NCI-H2081 (cell line): ENCODE measurements at places on chromosomes 7 and 10.

DNA sequence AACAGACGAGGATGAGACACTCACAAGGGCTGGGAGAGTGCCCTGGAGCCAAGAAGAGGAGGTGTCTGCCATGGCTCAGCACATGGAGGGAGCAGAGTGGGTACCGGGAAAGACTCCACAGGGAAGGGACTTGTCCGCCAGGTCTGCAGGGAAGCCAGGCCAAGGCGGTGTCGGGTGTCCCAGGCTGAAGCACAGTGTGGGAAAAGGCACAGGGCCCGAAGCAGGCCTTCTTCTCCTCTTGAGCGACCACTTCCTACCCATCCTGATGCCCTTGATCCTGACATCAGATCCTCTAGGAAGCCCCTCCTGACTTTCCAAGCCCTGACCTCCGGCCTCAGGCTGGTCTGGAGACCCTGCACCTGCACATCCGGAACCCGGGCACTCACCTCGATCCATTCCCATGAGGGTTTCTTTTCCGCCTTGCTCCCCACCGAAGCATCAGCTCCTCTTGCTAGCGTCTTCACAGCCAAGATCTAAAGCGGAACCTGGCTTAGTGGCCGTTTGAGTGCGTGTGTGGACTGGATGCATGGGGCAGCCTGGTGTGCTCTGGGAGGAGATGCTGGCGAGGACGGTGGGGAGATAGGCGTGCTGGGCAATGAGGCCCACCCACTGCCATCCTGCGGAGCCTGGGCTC, 8.5 kb downstream of the CALML3 start:
- no peak for DNase-seq

- DNase-seq: no peak
These were observed 6.8 kb upstream of the AEBP1 start for GRCh38 chr7:44097064-44097932.

GRCh38 chr10:62636825-62637248, 167.7 kb upstream of the ADO start:
- DNase-seq: no peak

- DNase-seq: no peak
These were observed 4.2 kb downstream of the KIFBP start for GRCh38 chr10:68992636-68993440.

DNA sequence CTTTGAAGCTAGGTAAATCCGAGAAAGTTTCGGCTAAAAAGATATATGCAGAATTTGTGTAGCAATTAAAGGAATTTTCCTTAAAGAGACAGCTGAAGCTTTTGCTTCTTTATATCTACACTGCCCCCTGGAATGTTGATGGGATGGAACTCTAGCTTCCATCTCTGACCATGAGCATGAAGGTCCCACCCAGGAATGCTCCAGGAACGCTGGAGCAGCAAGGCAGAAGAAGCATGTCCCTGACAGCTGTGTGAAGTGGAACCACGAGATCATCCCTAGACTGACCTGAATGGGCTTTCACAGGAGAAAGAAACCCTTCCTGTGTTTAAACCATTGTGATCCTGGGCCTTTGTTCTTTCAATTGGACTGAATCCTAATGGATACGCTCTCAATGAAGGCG, 99.7 kb upstream of the NOBOX start:
- peak; percentile 37 for DNase-seq

GRCh38 chr10:88557658-88558057, 25.5 kb downstream of the RNLS start:
- no peak for DNase-seq

GRCh38 chr10:43127442-43127841, 10.8 kb upstream of the CSGALNACT2 start:
- DNase-seq: no peak

DNA sequence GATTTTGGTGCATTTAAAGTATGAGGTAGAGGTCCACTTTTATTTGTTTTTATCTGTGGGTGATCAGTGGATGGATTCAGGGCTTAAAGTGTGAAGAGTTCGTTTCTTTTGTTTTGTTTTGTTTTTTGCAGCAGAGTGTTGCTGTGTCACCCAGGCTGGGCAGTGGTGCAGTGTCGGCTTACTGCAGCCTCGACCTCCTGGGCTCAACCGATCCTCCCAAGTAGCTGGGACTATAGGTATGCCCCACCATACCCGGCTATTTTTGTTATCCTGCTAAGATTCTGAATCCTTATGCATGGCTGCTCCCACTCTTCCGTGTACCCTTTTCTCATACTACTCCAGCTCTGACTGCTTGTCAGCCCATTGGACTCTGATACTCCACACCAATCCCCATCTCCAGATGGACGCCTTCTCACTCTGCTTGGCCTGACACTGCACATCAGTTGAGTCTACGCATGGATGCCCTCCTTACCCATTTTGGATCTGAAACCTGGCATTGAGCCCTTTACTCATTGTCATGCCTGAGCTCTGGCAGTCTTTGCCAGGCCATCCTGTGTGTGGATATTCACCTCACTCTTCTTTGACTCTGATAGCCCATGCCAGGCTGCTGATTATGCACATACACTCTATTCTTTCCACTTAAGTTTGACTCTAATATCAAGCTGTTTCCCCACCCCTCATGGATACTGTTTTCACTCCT, 119.5 kb downstream of the CCSER2 start:
- DNase-seq: no peak

GRCh38 chr7:41437257-41438196, 265.4 kb downstream of the INHBA start:
- DNase-seq: no peak

DNA sequence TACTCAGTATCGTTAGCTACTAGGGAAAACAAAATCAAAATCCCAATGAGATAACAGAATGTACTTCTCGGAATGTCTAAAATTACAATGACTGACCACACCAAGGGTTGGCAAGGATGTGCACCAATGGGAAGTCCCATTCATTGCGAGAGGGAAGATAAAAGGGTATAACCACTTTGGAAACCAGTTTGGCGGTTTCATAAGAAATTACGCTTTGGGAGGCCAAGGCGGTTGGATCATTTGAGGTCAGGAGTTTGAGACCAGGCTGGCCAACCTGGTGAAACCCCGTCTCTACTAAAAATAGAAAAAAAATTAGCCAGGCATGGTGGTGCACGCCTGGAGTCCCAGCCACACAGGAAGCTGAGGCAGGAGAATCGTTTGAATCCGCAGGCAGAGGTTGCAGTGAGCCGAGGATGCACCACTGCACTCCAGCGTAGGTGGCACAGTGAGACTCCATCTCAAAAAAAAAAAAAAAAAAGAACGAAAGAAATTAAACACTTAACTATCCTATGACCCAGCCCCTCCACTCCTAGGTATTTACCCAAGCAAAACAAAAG, 7.6 kb downstream of the HACD1 start:
- DNase-seq: no peak

GRCh38 chr10:120612756-120613155, 155.7 kb downstream of the PLPP4 start:
- DNase-seq: no peak

- no peak for DNase-seq
These were observed 15.3 kb downstream of the PLAU start for GRCh38 chr10:73926152-73926764.

- no peak for DNase-seq
These were observed 141.5 kb downstream of the LRRN3 start for GRCh38 chr7:111232249-111233084.

- DNase-seq: peak; percentile 44
These were observed 4.7 kb downstream of the HOXA1 start for GRCh38 chr7:27091105-27091504.

- DNase-seq: no peak
These were observed 90.9 kb downstream of the TPST1 start for GRCh38 chr7:66296001-66296521.

- no peak for DNase-seq
These were observed 4.0 kb upstream of the AFAP1L2 start for GRCh38 chr10:114408112-114408967.

GRCh38 chr7:120337308-120337907, 64.4 kb downstream of the KCND2 start:
- DNase-seq: no peak

DNA sequence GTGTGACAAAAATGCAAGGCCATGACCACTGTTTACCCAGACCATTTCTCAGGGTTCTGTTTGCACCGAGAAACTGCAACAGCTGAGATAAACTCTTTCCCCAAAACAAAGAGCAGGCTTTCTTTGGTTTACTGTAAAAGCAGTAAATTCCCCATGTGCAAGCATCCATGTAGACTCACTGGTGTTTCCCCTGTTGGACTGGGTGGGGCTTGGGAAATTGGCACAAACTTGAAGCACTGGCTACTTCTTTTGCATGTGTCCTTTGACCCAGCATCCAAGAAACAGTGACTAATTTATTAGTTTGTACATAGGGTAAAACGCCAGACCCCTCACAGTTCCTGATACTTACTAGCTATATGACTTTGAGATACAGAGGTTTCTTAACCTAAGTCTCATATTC, 12.3 kb downstream of the IQUB start:
- DNase-seq: no peak

GRCh38 chr7:99219985-99220384, 12.1 kb upstream of the KPNA7 start:
- no peak for DNase-seq

DNA sequence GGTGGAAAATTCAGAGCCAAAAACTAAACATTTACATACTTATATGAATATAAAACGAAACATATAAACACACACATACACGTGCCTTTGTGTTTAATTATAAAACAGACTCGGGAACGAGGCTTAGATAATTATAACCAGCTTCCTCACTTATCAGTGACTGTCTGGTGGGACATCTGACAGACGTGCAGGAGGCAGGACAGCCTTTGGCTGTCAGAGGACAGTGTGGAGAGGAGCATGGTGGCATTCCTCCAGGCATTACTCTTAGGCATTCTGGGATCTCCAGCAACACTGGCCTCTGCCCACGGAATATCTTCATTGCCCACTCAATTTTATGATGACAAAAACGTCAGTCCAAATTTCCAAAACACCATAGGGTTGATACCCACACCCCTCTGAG, 262.2 kb upstream of the NFE2L3 start:
- no peak for DNase-seq

DNA sequence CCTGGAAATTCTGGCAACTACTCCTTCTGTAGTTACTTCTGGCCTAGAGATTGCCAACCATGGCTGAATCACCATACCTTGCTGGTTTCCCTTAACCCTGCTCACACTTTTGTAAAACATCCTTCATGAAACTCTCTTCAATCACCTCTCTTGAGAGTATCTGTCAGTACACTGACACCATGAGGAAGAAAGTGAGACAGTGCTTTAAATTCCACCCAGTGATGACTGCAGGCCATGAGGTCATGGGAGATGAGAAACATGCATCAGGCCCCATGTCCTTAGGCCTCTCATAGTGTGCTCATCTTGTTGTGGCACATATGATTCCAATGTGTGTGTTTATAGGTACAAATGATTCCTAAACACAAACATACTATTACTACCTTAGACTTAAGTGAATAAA, 24.6 kb upstream of the NAMPT start:
- DNase-seq: no peak

DNA sequence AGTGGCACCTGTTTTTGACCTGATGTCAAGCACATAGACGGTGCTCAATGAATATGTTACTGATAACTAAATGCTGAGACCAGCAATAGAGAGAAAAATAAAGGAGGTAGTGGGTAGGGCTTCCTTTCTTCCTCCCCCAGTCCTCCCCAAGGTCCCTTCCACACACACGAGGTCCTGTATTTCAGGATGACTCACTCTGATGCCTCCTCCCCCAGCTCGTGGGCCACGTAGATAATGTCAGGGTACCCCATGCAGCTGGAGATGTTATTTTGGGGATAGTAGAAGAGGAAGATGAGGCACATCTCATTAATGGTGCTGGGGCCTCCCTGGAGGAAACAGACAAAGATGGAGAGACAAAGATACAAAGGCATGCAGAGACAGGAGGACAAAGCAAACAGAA, 17.3 kb downstream of the PRSS58 start:
- DNase-seq: no peak

DNA sequence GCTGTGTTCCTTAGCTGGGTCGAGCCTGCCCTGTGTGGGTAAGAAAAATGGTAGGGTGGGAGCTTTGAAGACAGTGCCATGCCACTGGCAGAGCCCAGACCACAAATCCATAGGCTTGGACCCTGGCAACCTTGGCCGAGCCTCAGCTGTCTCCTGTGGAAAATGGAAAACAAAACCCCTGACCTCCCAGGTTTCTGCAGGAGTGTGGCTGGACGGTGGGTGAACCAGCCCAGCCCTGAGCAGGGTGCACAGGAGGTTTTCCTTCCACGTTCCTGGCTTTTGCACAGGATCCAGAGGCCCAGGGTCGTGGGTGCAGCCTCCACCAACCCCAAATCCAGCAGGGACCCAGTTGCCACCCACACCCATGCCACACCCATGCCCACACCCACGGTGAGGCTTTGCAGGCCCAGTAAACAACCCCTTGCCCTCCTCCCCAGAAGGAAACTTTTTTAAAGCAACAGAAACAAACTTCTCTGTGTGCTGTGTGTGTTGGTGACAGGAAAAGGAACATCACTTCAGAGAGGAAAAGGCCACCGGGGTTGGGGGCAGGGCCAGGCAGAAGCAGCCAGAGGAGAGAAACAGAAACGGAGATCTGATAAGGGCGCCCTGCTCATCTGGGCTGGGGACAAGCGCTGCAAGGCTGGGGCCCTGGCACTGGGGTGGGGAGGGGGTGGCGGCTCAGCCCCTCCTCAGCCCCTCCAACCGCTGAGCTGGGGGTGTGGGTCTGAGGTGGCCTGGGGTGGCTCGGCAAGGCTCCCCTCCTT, 20.7 kb upstream of the ZMIZ1 start:
- DNase-seq: no peak

DNA sequence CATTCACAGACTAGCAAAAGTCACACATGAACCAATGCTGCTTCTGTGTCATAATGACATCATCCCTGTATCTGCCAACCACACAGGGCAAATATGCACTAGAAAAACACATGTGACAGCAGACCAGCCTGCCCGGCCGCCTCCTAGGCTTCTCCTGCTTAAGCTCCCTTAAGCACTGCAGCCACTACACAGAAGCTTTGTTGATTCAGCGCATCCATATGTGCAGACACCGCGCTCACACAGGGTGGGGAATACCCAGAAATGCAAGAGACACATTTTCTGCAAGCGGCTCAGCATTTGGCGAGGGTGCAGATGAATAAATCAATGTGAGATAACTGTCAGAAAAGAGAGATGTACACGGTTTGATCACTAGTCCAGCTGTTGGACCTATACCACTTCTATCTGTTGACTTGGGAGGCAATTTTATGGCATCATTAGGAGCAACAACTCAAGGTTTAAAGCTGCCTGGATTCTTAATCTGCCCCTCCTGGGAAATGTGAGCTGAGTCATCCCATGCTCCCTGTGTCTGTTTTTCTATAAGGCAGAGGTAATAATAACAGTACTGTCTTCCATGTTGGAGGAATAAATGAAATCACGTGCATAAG, 33.4 kb downstream of the CPXM2 start:
- DNase-seq: no peak

- DNase-seq: peak; percentile 83
These were observed 1.5 kb downstream of the PTPN12 start for GRCh38 chr7:77538281-77539212.

DNA sequence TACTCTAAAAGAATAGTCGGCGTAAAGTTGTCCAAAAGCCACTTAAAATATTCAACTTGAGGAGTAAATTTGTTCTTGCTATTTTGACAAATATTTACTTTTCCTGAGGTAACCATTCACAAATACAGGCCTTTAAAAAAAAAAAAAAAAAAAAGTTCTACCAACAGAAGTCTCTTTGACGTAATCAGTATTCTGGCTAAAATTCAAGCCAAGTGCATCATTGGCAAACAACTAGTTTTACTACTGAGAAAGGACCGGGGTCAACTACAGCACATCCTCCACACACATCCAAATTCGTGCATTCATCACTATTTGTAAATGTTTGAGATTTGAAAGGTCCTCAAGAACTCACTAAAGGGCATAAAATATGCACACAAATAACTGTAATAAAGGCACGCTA, 2.0 kb downstream of the OAT start:
- no peak for DNase-seq
